ENCODE measurements at places on chromosomes 6 and 20. TPM values are rescaled to one million over a fixed set of nuclear protein-coding genes. Genes with fewer than 3 reads are reported as not detected.

DNA sequence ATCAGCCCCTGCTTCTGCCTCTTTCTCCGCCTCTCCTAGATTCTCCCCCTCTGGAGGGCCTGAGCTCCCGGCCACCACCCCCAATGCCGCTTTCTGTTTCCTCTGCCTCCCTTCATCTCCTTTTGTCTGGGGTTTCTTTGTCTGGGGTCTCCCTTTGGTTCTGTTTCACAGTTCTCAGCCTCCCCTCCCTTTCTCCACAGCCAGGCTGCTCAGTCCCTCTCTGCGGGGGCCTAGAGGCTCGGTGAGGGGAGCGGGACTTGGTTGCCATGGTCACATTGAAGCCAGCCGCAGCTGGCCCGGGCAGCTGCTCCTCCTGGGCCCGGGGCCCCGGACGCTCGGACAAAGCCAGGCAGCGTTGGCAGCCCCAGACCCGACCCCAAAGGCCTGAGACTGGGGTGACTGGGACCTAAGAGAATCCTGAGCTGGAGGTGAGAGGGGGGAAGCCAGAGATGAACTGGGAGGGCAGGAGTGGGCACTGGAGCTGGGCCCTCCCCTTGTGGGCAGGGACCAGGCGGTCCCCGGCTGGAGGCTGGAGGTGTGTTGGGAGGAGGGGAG, 3.5 kb upstream of the DDR1 start:
- DNase-seq = no peak

DNA sequence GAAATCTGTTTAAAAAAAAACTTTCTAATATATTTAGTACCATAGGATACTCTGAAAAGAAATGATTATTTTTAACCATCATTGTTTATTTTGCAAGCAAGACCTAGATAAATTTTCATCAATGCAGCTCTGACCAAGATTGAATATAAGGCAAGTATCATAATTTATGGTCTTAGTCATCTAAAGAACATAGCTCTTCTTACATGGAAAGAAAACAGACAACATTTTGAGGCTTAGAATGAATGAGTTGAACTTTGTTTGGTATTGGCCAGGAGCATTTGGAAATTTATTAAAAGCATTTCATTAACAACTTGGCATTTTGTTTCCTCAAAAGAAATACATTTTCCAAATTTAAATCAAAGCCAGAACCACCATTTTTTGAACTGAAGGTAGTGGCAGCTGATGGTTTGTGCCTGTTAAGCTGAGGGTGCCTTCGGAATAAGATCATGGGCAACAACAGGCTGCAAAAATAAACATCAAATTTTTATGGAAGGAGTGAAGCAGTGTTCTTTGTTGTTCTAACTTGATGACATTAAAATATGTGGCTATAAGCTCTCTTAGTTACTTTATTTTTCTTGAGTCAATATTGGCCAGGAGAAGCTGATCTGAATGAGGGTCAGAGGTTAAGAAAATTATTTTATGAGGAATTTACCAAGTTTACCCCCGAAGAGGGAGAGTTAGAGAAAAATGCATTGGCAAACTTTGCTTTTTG, 6.7 kb upstream of the ATXN1 start:
- no peak for DNase-seq

HLA-A gene
- 1,097 TPM for total RNA-seq

GRCh38 chr6:169843991-169844390, 92.6 kb downstream of the ERMARD start:
- DNase-seq = no peak
